ENCODE measurements at places on chromosomes 3 and 15. TPM values are rescaled to one million over a fixed set of nuclear protein-coding genes. Genes with fewer than 3 reads are reported as not detected.
A peak's percentile ranks its signal among the peaks of the same experiment; 100 is the strongest.

DNA sequence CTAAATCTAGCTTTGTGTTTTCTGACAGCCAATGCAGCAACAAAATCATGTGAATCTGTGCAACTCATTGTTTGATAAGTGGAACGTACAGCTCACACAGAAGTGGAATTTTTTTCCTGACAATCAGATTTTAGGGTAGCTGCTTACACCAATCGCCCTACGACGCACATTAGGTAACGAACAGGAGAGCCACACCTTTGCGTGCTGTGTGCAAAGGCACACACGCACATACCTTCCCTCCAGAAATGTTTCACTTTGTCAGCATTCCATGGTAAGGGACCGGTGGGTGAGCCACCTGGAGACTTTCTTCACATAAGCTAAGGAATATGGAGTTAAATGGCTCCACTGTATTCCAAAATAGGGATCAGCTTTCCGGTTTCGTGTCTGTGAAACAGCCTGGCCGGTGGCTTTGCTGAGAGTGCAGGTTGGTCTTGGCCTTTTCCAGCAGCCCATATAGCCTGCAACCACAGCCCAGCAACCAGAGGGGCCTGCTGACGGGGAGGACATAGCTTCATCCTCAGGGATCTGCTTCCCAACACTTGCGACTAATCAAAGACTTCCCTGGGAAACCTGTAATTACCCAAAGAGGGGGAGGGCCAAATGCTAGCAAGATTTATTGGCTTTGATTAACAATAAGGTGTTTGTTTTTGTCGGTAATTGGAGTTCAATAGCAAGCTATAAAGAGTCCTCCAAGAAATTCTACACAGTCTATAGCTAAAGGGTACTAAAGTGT is 145.3 kb downstream of the ADAMTS17 start:
- no peaks in the 10 kb centered on the region for H3K36me3 ChIP-seq
- H3K4me3 ChIP-seq, result no peak overlapping the region
- no peak for DNase-seq
- no peaks in the 10 kb centered on the region for H3K27me3 ChIP-seq

GRCh38 chr15:48850648-48851047 is 27.3 kb upstream of the EID1 start:
- no peak overlapping the region for H3K4me3 ChIP-seq
- H3K27ac ChIP-seq, result no peak overlapping the region
- no peaks in the 10 kb centered on the region for H3K36me3 ChIP-seq
- DNase-seq, result no peak
- no peaks in the 10 kb centered on the region for H3K27me3 ChIP-seq
- peaks cover 7% of the 10 kb centered on the region for H3K4me1 ChIP-seq

DNA sequence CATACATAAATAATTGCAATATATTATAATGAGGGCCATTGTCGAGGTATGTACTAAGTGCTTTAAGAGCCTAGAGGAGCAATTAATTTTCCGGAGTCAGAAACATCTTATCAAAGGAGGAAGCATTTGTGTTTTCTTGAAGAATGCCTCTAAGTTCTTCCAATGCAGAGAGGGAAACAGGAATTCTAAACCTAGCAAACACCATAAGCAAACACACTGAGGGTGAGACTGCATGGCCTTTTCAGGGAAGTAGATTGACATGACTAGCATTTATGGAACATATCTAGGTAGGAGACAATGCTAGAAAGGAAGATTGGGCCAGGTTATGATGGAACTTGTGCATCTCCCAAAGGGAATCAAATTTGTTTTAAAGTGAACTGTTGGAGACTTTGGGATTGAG is 7.2 kb upstream of the PLCL2 start:
- no peak overlapping the region for H3K27ac ChIP-seq
- no peak for DNase-seq
- H3K36me3 ChIP-seq, result no peaks in the 10 kb centered on the region
- H3K27me3 ChIP-seq, result no peaks in the 10 kb centered on the region

DNA sequence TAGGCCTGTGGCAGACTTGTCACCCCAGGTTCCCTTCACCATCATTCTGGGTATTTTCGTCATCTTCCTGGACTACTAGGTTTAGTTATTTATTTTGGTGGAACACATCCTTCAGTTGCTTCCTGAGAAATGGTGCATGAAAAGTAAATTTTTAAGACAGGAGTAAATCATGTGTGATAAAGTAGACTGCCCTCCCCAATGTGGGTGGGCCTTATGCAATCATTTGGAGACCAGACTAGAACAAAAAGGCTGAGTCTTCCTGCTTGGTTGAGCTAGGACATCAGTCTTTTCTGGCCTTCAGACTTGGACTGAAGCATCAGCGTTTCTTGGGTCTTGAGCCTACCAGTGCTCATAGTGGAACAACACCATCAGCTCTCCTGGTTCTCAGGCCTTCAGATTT is 50.7 kb upstream of the SLC2A2 start:
- no peaks in the 10 kb centered on the region for H3K36me3 ChIP-seq
- H3K4me3 ChIP-seq, result no peak overlapping the region
- DNase-seq, result no peak
- H3K4me1 ChIP-seq, result no peaks in the 10 kb centered on the region

DNA sequence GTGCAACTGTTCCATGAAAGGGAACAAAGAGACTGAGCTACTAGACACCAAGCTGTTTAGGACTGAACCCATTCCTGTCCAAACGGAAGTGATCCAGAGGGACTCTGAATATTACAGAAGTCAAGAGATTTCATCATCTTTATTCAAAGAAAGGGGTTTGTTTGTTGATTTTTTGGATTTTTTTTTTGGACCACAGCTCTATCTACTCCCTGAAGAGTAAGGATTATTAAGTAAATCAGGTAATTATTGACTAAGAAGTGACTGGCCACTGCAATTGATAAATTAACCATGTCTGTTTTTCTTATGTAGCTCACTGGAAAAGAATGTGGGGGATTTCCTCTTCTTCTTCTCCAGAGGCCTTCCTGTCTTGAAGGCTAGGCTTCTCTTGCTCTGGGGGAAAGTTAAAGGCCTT is 146.6 kb upstream of the TPM1 start:
- peak overlapping the region; percentile 78 for H3K27ac ChIP-seq
- H3K27me3 ChIP-seq, result no peaks in the 10 kb centered on the region
- no peaks in the 10 kb centered on the region for H3K36me3 ChIP-seq
- H3K4me3 ChIP-seq, result no peak overlapping the region

DNA sequence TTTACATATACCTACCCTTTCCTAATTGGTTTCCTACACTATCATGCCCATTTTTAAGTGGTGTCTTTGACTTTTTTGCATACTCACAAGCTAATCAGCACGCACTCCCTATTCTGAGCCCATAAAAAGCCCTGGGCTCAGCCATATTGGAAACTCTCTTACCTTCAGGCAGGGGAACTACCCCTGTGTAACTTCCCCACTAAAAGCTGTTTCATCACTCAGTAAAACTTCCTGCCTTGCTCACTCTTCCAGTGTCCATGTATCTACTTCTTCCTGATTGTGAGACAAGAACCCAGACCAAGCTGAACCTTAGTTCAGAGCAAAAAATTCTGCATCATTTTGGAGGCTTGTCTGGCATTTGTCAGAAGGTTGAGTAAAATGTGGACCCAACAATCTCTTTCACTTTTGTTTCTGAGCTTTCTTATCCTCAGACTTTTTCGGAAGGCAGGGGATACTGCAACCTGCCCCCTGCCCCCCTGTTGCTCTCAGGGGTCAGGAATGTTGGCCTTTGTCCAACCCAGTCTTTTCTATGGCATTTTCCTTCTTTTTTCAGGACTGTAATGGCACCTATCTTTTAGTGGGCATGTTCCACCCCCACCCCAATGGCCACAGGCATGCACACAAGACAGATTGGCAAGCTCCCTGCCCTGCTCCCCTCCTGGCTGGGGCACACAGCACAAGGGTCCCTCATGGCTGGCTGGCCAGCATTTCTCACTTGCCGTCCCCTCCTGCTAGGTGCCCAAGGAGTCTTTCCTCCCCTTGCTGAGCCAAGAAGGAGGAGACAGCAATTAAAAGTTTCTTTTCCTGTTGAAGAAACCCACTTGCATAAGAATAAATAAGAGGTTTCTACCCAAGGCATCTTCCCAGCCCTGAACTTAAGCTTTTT is 26.3 kb upstream of the TMEM45A start:
- no peak for DNase-seq
- H3K4me3 ChIP-seq, result no peak overlapping the region
- no peaks in the 10 kb centered on the region for H3K4me1 ChIP-seq
- H3K27me3 ChIP-seq, result no peaks in the 10 kb centered on the region
- no peaks in the 10 kb centered on the region for H3K36me3 ChIP-seq
- no peak overlapping the region for H3K27ac ChIP-seq

DNA sequence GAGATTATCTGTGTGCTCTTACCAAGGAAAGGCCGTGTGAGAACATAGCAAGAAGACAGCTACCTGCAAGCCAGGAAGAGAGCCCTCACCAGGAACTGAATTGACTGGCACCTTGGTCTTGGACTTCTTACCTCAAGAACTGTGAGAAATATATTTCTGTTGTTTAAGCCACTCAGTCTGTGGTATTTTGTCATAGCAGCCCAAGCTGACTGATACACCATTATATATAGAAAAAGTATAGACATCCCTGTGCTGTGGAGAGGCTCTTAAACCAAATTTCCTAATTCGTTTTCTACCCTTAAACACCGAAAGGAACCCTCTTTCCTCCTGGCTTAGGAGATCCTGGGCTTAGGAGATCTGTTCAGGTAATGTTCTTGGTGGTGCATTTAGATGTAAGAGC is 44.8 kb downstream of the CGNL1 start:
- no peaks in the 10 kb centered on the region for H3K36me3 ChIP-seq
- DNase-seq, result no peak
- H3K4me3 ChIP-seq, result no peak overlapping the region
- no peaks in the 10 kb centered on the region for H3K4me1 ChIP-seq
- H3K27me3 ChIP-seq, result no peaks in the 10 kb centered on the region

RBP2 gene
- not detected for total RNA-seq

- no peaks in the 10 kb centered on the region for H3K27me3 ChIP-seq
- H3K27ac ChIP-seq, result no peak overlapping the region
- no peaks in the 10 kb centered on the region for H3K36me3 ChIP-seq
- no peak for DNase-seq
- H3K4me3 ChIP-seq, result no peak overlapping the region
These were observed 53.4 kb upstream of the CHD2 start for GRCh38 chr15:92846741-92847140.

DNA sequence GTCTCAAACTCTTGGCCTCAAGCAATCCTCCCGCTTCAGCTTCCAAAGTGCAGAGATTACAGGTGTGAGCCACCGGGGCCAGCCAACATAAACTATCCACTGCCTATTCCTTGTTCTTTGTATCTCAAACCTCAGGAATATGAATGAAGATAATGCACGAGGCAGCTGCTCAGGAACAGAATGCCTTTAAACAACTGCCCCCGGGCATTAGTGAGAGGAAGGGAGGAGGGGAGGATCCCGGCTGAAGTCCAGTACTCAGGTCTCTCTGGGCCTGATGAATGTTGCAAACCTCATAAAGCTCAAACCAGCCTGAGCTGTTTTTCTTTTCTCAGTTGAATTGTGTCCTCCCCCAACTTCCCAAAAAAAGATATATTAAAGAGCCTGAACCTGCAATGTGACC is 26.9 kb upstream of the MTMR14 start:
- H3K4me3 ChIP-seq, result no peak overlapping the region
- no peak overlapping the region for H3K27ac ChIP-seq
- no peak for DNase-seq
- no peaks in the 10 kb centered on the region for H3K4me1 ChIP-seq

DNA sequence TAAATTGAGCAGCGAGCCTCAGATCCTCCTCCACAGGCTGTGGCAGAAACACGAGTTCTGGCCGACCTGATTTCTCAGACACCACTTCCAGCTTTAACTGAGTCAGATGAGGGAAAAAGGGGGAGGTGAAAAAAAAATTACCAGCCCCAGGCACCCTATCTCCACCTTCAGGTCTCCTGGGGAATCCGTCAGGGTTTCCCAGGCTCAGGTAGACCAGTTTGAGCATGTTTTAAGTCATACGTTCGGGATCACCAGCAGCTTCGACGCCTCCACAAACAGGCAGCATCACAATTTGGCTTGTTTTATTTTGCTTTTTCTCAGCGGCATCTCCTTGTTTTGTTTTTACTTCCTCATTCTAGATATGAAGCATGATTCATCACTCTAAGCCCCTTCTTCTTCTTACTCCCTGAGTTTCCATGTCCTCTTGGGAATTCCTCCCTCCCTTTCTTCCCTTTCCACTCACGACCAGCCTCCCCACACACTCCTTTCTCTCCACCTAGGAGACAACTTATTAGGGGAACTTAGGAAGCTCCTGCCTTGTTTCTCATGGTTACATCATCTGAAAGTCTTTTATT is 190.1 kb downstream of the ZNF621 start:
- DNase-seq, result no peak
- peaks cover 9% of the 10 kb centered on the region for H3K4me1 ChIP-seq
- H3K4me3 ChIP-seq, result no peak overlapping the region
- H3K27me3 ChIP-seq, result no peaks in the 10 kb centered on the region
- no peaks in the 10 kb centered on the region for H3K36me3 ChIP-seq
